ENCODE measurements at places on chromosomes 11 and 22.

DNA sequence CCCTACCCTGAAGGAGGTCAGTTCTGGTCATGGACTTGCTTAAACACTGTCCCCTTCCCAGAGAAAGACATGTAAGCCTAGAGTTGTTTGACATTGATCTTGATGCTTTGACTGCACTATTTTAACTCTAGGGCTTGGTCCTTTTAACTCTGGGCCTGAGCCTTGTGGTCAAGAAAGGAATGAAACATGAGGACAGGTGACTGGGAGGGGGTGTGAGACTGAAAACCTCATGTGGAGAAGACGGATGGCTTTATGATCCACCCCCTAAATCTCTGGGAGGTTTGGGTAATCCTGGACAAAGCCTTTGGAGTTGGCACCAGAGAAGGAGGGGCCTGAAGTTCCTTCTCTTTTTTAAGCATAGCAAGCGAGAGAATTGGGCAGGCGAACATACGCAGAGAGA lies 17.5 kb downstream of the CHRDL2 start:
- DNase-seq: no peak

DNA sequence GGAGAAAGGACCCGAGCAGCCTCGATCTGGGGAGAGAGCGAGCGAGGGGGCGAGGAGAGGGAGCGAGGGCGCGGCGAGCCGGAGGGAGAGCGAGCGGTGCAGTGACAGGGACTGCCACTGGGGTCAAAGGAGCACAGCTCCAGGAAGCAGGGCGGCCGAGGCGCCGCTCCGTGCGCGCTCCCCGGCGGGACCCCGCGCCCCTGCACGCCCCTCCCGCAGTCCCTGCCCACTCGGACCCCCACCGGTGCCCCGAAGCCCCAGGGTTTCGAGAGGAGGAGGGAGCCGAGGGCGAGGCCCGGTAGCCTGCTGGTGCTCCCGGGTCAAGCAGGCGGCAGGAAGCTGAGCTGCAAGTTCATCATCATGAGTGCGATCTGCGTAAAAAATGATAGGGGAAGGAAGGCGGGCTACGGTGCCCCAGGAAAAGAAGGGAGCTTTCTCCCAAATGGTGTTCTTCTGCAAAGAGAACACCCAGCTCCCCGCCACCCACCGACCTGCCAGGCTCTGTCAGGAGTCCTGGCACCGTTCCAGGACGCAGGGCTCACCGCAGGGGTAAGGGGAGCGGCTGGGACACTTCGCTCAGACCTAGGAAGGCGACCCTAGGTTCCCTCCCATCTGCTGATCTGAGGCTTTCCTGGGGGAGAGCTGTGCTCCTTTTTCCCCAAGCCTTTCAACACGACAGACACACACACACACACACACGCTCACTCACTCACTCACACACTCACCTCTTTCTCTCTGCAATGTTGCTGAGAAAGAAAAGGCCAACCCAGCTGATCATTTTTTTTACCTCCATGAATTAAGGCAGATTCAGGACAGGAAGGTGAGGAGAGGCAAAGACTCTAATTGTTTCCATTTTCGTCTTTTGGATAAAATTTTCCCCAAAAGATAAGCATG lies at the start of gene MPPED2:
MPPED2 (minus strand) TSS at position 103 of the 894 bp plus-strand sequence. CDS start 5,980 bp downstream, outside the sequence.
- no peak for DNase-seq

GRCh38 chr11:68998390-68998911 lies 14.6 kb downstream of the MRGPRF start:
- DNase-seq: no peak

GRCh38 chr11:73401217-73401923 lies 25.2 kb downstream of the RELT start:
- DNase-seq: no peak

DNA sequence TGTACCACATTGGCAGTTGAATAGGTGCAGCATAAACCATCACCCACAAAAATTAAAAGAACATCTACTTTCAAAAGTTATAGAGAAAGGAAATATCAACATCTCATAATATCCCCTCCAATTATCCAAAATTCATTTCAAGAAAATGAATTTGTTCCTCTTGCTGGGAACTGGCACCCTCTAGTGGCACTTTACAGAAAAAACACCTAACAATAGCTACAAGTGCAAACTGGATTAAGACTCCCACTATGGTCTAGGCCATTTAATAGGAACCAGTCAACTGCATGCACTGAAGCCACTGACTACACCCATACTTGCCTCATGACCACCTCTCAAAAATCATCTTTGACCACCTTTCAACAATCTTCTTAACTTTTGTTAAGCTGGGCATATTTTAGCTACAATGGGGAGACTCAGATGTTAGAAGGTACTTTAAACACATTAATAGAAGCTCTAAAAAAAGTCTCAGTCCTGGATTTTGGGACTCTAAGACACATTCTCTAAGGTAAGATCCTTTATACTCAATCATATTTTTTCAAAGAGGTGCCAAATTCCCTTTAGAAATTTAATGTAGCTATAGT lies 17.3 kb downstream of the TRAF6 start:
- DNase-seq: peak; percentile 45

DNA sequence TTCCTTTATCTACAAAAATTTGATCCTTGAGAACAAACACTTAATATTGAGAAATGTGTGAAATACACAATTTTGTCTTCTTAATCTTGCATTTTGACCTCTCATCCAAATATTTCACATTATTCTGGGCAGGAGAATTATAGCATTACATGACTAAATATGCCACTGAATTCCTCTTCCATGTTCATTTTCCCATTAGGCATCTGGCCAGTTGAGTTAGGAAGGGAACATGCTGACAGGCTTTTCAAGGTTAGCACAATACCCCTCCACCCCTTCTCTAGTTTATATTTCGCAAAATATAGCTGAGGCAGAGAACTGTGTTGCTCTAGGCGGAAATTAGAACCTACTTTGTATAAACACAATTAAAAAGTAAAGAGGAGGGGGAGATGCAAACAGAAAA lies 271.7 kb upstream of the ZC3H12C start:
- no peak for DNase-seq

- no peak for DNase-seq
Measured at GRCh38 chr22:47151490-47151889, 389.0 kb downstream of the TBC1D22A start.

GRCh38 chr11:85182441-85183387 lies 444.4 kb downstream of the DLG2 start:
- DNase-seq: peak; percentile 3

GRCh38 chr11:1690167-1691025 lies 6.6 kb upstream of the KRTAP5-6 start:
- no peak for DNase-seq

DNA sequence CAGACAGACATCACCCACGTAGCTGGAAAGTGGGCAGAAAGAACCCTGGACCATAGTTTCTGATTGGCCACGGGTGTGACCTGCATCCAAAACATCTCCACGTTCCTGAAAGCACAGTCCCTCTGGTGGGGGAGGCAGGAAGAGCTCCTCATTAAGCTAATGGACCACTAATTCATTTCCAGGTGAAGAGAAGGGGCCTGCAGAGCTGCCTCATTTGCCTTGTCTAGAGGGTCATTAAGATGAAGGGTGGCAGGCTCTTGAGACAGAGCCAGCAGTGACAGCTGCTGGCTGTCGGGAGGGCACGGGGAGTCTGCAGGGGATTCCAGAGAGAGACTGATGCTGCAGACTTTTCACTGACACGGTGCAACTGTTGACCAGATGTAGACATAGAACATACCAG lies 149.6 kb upstream of the OPCML start:
- DNase-seq: no peak

DNA sequence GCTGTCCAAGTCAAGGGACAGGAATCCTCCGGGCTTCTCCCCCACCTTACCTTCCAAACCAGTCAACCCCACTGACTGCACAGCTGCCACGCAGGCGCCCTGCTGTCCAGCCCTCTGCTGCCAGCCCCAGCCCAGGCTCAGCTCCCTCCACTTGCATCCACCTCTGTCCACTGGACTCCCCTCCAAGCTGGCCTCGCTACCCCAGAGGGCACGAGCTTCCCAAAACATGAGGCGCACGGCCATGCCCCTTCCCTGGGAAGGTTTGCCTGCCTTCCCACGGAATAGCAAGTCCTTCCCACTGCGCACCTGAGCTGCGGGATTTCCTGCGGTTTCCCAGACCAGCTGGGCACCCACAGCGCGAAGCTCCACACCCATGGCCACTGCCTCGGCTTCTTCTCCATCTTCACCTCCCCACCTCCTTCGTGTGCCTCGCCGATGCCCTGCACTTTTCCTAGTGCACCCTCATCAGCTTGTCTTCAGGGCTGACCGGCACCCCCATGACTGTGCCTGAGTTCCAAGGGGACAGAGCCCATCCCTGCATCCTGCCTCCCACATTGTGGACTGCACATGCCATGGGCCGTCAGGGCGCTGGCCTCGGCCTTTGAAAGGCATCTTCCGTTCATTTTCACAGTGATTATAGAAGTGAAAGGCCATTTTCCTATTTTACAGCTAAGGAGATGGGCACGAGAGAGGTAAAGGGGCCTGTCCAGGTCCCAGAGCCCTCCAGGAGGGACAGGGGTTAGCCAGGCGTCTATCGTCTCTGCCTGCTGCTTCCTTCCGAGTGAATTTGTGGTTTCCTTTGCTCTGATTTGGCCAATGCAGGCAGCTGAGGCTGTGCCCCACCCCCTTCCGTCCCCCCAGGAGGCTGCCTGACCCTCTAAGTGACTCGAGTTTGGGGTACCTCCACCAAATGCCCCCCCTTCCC lies 16.4 kb downstream of the IFITM10 start:
- no peak for DNase-seq

DNA sequence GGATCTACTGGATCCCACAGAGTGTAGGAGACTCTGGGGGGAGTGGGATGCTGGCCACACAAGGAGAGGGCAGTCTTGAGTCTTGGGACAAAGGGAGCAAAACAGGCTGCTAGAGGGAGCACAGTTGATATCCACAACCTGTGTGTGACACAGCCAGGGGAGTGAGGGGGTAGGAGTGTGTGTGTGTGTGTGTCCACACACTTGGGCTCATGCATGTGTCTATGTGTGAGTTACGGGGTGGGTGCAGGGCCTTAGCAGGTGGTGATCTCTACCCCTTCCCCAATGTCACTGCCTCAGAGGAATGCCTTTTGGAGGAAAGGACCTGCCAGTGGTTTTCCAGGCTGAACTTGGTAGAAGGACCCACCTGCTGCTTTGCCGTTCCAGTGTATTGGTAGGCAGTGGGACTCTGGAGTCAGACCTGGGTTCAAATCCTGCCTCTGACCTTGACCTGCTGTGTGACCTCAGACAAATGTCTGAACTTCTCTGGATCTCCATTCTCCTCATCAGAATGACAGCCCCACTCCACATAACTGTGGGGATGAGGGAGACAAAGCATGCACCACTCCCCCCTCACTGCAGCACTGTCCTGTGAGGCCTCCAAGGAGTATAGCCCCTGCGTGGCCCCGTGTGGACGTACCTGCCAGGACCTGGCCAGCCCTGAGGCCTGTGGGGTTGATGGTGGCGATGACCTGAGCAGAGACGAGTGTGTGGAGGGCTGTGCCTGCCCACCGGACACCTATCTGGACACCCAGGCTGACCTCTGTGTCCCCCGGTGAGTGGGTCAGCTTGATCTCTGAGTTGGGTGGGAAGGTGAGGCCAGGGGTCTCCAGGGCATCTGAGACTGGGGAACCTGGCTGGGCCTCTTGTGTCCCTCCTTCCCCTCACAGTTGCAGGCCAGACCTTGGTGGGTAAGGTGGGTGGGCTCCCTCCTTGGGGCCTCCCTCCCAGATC lies 27.4 kb downstream of the OTOG start:
- no peak for DNase-seq

GRCh38 chr22:23833911-23834317 lies 4.9 kb downstream of the DERL3 start:
- DNase-seq: no peak

DNA sequence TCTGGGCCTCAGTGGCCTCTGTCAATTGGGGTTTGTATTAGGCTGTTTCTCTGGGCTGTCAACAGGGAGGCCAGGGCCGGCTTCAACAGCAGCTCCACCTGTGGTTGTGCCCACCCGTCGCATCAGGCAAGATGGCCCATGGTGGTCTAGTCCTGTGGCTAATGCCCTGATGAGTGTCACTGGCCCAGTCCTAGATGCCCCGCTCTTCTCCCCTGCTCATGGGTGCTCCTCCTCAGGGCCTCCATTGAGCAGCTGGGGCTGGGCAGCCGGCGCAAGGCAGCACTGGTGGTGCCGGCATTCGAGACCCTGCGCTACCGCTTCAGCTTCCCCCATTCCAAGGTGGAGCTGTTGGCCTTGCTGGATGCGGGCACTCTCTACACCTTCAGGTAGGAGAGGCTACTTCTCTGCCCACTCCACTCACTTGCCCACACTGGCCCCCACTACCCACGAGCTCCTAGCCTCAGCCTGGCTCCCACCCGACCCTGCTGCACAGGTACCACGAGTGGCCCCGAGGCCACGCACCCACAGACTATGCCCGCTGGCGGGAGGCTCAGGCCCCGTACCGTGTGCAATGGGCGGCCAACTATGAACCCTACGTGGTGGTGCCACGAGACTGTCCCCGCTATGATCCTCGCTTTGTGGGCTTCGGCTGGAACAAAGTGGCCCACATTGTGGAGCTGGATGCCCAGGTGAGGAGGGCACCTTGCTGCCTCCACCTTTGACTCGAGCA lies 5.4 kb downstream of the LARGE2 start:
- DNase-seq: no peak

- peak; percentile 79 for DNase-seq
Measured at GRCh38 chr11:33015621-33016551, at the start of gene DEPDC7. DEPDC7 (plus strand) TSS chr11:33015878; CDS start chr11:33015956, 78 bp downstream.

DNA sequence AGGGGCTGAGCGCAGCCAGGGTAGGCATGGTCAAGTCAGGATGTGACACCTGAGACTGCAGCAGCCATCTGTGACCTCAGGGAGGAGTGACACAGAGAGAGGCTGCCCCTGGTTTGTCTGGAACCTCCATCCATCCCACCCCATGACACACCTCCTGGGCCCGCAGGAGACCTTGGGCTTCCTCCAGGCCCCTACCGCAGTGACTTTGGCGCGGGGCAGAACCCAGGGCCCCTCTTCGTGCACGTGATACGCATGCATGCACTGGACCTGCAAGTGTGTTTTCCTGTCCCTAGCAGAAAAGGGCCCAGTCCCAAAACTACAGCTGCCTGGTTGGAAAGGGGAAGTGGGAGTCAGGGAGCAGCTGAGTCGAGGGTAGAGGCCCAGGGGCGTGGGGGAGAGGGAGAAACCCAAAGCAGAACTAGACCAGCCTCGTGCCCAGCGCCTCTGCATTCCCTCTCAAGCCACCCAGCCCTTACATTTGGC lies 7.9 kb upstream of the CYTH4 start:
- DNase-seq: no peak

GRCh38 chr11:46367244-46367915 lies 14.1 kb upstream of the MDK start:
- DNase-seq: no peak

DNA sequence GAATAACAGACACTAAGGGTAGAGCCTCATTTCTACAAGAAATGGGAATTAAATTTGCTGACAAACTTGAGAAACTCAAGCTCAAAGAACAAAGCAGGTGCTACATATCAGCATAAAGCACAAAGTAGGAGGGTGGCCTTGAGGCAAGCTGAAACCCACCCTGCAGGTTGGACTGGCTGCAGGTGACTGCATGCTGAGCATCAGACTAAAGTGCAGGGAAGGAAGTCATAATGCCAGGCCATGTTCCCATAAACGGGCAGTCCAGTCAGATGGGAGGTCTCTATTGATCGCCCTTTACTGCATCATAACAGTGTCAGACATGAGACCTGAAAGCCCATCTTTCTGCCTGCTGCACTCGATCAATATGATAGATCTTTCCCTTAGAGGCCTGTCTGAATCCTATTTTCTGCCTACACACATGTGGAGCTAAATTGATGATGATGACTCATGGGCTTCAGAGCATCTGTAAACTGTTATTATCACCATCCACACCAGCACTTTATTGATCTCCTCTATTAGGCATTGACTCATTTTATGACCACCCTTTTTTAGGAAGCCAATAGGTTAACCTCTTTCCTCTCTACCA lies 224.5 kb upstream of the DDI1 start:
- DNase-seq: no peak

GRCh38 chr22:18109410-18110193 lies 1.0 kb upstream of the TUBA8 start:
- no peak for DNase-seq

- DNase-seq: no peak
Measured at GRCh38 chr11:119706029-119706428, 23.0 kb downstream of the NECTIN1 start.
